ENCODE measurements at places on chromosomes 4 and X. TPM values are rescaled to one million over a fixed set of nuclear protein-coding genes. Genes with fewer than 3 reads are reported as not detected.

MTTP gene
- total RNA-seq: not detected

FGB gene
- 24.5 TPM for total RNA-seq

HEPH gene
- total RNA-seq: not detected

CCNI gene
- 66.6 TPM for total RNA-seq

DCAF16 gene
- 9.2 TPM for total RNA-seq

MAGEA1 gene
- total RNA-seq: 0.05 TPM

GPR119 gene
- not detected for total RNA-seq

PABPC5 gene
- not detected for total RNA-seq

SPANXD gene
- not detected for total RNA-seq

GPRASP3 gene
- 3.5 TPM for total RNA-seq

All from A549 treated with Hydrocortisone at 1 μM for 4 hours (cell line).